ENCODE measurements at places on chromosomes 12 and 14.

DNA sequence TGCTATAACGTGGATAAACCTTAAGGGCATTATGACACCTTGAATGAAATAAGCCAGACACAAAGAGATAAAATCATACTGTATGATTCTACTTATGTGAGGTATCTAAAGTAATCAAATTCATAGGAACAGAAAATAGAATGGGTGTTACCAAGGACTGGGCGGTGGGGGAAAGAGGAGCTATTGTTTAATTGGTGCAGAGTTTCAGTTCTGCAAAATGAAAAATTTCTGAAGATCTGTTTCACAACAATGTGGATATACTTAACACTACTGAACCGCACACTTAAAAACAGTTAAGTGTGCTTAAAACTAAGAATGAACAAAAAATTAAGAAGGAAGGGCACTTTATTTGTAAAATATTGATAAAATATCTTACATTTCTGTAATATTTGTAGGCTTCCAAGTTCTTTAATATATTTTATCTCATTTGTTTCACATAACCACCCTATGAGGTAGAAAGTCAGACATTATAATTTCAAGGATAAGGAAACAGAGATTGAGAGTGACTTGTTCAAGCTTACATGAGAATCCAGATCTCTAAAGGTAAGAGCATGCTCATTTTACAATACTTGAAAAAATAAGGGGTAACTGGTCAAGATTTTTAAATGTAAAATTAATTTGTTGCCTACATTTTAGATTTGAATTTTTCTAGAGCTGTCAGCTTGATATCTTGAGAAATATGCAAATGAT is 14.9 kb downstream of the LTA4H start:
- DNase-seq, result no peak

GRCh38 chr12:75047885-75048525 is 161.6 kb downstream of the KCNC2 start:
- no peak for DNase-seq

- no peak for DNase-seq
Measured at GRCh38 chr12:27052176-27052575, 29.8 kb downstream of the MED21 start.

DNA sequence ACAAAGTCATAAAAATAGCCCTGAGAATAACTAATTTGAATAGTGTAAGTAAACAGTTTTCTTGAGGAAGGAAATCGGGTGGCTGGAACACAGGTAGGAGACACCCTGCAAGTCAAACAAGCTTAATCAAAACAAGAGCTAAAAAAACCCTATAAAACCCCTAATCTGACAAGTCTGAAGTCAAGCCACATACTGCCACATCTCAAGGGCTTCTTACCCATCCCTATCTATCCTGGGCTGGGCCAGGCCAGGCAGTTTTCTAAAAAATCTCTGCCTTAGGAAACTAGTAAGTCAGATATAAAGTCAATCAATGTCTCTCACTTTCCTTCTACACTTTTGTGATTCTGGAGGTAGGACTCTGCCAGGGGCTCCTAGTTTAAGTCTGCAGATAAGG is 15.3 kb downstream of the UBE2N start:
- DNase-seq, result no peak

DNA sequence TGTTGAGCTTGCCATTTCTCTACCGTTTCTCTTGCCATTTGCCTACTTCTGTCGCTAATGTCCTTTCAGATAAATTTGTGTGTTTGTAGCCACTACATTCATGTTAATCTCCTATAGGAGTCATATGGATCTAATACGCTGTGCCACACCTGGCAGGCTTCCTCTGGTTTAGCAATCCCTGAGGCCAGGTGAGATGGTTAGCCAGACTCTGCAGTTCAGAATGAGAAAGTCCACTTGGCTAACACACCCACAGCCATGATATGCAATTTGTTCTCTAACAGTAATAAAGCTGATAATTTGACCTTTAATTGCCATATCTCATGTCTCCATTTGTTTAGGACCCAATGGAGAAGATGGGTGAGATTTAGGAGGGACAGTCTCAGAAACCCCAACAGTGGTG is 1261.6 kb upstream of the TMEM132C start:
- DNase-seq, result no peak

DNA sequence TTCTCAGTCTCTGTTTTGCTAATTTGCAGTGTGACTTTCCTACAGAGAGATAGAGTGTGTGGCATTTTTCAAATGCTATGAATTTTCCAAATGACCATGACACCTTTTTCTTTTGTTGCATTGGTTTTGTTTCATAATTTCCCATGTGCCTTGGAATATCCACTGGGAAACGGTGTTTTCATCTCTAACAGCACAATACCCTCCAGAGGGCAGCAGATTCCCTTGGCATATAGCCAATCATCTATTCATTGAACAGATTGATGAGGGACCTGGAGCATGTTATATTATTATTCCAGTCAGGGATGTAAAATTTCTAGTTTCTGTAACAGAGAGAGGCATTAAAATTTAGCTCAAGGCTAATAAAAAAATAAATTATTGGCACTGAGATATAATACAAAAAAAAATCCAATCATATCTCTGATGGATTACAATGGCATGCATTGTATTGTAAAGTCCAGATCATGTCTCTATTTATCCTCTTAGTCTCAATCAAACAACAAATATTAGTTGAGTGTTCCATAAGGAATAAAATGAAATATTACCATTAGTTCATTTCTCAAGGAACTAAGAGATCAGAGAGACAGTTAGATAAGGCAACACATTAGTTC is 29.6 kb upstream of the NTN4 start:
- DNase-seq, result no peak

DNA sequence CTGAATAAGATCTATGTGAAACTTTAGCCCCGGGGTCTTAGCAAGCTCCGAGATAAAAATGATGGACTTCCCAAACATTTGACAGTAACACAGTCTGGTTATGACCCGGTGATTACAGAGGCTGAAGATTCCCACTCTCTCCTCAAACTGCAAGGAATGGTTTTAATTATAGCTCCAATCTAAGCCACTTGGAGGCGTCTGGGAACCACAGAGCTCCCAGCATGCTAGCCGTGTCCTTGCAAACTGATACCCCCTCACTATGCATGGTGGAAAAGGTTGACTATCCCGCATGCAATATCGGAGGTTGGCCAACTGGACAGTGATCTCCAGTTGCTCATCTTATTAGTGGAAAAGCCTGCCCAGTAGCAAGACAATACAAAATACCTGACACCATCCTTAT is 76.5 kb upstream of the GRIN2B start:
- DNase-seq, result no peak

DNA sequence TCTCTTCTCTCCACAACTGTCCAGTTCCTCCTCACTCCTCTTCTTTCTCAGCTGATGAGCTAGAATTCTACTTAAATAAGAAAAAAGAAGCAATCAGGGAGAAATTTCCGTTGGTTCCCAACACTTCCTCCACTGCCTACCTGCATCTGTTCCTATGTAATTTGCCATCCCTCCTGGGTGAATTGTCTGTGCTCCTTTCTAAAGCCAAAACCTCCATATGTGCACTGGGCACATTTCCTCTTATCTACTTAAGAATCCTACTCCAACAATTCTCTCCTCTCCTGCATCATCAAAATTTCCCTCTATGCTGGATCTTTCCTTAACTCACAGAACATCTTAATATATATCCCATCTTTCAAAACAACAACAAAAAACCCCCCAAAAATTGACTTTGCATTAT is 35.2 kb downstream of the GPR65 start:
- DNase-seq, result no peak

DNA sequence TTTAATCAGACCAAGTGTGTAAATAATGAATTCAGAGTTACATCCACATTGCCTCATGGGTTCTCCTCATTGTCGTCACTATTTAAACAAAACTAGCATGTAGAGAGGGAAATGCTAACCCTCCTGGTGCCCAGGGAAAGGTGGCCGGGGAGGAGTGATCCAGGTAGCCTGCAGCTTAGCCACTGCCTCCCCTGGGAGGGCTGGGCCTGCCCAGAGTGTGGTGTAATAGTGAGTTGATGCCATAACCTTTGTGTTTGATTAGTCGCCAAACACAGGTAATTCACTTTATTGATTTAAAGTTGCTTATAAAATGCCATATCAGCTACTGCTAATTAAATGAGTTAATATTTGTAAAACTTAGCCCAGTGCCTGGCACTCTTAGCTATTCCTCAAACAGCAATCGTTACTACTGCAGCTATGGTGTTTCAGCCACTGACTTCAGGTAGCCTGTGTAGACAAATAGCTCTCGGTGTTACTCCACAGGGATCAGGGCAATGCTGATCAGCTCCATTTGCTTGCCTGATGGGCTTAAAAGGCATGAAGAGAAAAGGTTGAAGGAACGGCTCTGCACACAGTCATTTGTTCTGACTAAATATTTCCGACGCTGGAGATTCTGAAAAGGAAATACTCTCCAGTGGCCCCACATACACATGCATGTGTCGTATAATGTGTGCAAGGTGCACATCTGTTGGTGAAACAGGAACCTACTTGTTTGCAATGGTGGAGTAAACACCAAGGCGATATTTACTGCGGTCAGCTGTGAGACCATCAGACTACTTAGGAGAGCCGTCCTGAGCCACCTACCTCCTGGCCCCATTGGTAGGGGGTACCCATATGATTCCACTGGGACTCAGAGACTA is 45.7 kb upstream of the PRMT8 start:
- DNase-seq, result no peak

DNA sequence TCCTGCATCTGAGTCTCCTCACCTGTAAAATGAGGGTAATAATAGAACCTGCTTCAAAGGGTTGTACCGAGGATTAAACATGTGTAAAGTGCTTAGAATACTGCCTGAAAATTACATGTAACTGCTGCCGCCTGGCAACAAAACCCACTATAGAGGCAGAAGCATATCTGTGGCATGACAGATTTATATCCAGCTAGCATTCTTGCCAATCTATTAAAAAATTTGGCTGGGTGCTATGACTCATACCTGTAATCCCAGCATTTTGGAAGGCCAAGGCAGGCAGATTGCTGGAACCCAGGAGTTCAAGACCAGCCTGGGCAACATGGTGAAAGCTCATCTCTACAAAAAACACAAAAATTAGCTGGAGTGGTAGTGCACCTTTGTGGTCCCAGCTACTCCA is 16.4 kb upstream of the KSR2 start:
- no peak for DNase-seq

DNA sequence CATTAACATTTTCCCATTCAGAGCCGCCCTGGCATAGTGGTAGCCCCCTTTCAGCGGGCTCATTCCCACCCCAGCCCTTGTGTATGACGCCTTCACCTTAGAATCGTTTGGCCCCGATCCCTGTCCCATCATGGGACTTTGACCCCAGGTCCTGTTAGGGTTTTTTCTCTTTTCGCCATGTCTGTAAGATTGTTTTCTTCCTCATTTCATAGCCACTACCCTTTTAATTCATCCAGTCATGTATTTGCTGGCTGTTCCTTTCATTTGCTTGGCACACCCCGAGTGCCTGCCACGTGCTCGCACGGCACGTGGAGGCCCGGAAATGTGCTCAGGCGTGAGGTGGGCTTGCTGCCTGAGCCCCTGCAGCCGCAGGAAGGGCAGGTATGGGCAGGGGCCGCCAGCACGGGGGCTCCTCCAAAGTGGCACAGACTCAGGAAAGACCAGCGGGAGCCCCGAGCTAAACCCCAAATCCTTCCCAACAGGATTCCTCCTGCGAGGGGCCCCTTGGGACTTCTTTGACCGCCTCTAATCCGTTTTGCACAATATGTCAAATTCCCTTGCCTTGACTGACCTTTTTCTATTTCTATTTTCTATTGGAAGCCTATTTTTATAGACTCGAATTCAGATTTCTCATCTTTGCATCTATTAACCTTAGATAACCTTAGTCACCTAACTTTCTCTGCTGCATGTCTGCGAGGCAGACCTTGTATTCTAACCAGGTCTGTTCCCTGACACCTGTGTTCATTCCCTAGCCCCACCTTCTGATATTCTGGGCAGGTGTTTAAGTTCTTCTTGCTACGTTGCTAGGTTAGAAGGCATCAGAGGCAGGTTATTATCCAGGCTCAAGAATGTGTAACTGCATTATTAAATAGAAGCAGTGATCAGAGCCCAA is 114.8 kb downstream of the EML1 start:
- DNase-seq, result no peak

- no peak for DNase-seq
Measured at GRCh38 chr14:85516239-85517113, 13.5 kb upstream of the FLRT2 start.

DNA sequence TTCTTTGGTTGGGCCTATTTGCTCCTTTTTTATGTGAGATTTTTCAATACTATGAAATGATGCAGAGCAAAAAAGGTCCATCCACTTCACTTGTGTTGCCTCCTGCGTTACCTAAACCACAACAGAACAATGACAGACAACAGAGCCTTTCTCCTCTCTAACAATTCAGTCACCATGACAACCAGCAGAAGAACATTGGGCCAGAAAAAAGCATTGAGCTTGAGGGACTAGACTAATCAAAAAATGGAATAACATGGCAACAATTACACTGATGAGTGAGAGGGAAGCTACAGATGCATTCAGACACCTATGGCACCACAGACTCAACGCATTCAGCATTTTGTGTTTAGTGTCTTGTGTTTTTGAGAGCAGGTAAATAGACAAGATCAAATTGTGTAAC is 44.6 kb upstream of the PTCSC3 start:
- no peak for DNase-seq

- no peak for DNase-seq
Measured at GRCh38 chr12:89552376-89552775, 26.5 kb upstream of the POC1B start.

GRCh38 chr12:104681012-104681690 is 224.4 kb downstream of the CHST11 start:
- DNase-seq, result no peak

- DNase-seq, result no peak
Measured at GRCh38 chr12:40561395-40561966, 130.8 kb upstream of the CNTN1 start.

DNA sequence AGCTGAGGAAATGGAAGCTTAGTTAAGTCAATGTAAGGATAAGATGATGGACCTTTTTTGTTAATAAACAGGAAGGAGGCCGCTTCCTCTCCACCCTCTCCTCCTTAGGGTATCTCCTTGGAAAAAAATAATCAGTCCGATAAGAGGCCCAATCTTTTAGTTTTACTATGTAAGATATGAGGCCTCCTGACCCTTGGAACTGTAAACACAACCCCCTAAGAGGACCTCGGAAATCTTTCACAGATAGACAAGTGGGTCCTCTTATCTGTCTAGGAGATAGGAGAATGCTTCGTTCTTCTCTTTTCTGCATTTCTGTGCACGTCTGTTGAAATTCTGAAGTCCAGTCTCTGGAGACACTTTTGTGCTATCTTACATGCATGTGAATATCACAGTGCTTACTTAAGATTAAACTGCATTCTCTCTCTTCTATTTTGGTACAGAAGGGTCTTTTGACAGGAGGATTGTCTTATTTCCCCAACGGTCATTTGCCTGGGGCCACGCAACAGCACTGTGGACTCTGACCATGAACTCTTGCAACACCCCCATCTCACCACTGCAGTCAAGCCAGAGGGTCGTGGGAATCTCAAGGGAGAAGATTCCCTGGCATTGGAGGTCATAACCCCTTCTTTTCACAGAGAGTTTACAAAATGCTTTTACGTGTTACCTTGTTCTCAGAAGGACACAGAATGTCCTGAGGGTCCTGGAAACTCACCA is 313.0 kb upstream of the RTL1 start:
- DNase-seq, result no peak

All from activated naive CD8-positive, alpha-beta T cell treated with anti-CD3 and anti-CD28 coated beads for 36 hours (primary cell).